Fibroblast of villous mesenchyme (primary cell): ENCODE measurements at places on chromosomes 2 and 18.

DNA sequence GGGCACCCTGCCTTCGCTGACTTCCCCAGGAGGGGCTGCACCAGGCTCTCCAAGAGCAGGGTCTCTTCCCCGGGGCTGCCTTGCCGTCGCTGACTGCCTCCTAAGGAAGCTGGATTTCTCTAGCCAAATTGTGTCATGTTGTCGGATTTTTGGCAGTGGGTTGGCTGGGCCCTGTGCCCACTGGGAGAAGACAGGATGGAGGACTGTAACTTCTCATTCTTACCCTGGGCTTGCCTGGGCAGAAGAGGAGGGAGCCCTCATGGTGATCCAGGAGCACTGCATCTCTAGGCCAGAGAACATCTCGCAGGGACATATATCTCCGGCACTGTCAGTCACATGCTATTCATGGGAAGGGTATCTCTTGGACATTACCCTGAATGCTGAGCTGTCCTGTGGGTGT is 6.3 kb downstream of the MYO7B start:
- no peak for DNase-seq

GRCh38 chr18:28961669-28962228 is 784.8 kb upstream of the CDH2 start:
- DNase-seq = peak; percentile 28

GRCh38 chr2:237235383-237236095 is 149.8 kb downstream of the COPS8 start:
- peak; percentile 94 for DNase-seq

- DNase-seq = no peak
These were observed 484.2 kb downstream of the DLGAP1 start for GRCh38 chr18:3970929-3971328.

GRCh38 chr2:106278112-106278876 is 84.2 kb upstream of the UXS1 start:
- DNase-seq = no peak

DNA sequence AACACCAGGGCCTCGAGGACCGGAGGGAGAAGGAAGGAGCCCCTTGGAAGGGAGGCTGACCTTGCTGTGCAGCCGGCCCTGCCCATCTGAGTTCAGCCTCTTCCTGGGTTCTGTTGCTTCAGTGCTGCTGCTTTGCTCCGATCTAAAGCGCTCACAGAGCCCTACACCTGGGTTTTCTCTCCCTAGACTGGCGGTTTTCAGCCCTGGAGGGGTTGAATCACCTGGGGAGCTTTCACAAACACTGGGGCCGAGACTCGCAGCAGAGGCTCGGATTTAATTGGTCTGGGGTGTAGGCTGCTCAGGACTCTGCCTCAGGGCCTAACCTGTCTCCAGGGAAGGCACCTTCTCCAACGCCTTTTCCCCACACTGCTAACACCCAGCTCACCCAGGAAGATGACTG is 40.9 kb upstream of the SMAD7 start:
- no peak for DNase-seq

DNA sequence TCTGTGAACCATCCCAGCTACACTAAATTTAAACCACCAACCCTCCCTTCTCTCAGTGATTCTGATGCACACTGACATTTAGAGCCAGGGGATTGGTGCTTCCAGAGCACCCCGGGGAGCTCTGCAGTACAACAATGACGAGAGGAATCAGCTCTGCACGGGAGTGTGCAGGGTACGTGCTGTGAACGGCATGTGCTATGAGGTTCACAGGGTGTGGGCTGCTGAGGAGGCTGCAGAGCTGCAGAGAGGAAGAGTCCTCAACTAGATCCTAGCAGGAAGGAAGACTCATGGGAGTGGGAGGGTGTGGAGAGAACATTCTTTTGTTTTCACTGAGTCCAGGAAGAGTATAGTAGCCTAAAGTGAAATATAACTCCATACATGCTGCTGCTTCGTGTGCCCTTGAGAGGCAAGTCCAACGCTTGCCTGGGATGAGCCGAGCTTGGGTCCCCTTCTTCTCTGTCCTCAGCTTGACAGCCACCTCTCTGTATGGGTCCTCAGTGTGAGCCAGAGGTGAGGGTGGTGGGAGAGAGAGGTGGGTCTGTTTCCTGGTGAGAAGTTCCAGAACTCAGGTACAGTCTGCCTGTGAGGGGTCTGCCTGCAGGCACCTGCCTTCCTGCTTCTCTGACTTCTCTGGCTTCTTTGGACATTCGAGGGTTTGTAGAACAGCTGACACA is 118.8 kb downstream of the CTIF start:
- no peak for DNase-seq

DNA sequence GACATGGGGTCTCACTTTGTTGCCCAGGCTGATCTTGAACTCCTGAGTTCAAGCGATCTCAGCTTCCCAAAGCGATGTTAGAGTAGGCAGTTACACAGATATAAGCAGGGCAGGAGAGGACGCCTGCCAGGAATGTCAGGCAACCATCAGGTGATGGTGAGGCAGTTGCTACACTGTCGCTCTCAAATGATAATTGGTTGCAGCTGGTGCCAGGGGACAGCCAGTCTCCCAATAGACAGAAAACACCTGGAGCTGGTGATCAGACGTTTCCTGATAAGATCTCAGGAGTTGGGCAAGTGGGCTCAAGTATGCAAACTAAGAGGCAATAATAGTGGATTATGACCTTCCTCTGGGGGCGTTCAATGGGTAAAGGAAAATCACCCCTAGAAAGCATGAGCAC is 163.1 kb upstream of the RGPD4 start:
- no peak for DNase-seq

- no peak for DNase-seq
These were observed 40.5 kb upstream of the SALL3 start for GRCh38 chr18:78939105-78939504.

DNA sequence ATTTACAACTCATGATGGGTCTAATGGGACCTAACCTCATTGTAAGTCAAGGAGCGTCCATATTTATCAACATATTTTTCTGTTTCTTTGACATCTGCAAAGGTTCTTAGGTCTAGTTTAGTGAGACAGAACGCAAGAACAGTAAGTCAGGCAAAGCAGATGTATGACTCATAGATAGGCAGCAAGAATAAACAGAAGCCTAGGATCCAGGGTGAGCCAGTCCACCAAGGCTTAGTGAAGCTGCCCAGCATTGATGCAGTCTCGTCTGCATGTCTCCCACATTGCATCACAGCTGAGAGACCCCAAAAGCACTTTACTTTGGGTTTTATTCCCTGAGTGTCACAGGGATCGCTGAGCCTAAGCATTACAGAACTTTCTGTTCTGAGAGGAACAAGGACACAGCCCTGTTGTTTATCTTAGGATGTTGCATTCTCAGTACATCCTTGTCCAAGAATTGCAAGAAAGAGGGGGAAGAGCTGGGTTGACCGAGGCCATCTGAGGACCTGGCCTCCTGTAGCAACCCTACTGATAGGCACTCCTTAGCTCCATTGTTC is 29.6 kb upstream of the TMEM177 start:
- peak; percentile 25 for DNase-seq

DNA sequence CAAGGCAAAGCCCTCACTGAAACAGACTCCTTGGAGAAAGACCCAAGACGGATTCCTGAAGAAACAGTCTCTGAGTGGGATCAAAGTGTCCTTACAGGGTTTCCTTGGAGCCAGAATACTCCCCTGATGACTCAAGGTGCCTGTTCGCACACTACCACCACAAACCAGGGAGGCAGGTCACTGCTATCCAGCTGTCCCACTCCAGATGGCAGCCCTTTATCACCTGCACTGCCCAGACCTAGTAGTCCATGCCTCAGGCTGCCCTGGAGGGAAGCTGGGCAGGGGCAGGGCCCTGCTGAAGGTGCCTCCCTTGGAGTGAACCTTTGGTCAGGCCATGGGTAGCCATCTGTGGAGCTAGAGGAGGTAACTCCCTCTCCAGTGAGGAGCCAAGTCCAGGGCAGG is 34.1 kb downstream of the TRABD2A start:
- no peak for DNase-seq

GRCh38 chr2:200453142-200453852 is 56.6 kb downstream of the KCTD18 start:
- no peak for DNase-seq

DNA sequence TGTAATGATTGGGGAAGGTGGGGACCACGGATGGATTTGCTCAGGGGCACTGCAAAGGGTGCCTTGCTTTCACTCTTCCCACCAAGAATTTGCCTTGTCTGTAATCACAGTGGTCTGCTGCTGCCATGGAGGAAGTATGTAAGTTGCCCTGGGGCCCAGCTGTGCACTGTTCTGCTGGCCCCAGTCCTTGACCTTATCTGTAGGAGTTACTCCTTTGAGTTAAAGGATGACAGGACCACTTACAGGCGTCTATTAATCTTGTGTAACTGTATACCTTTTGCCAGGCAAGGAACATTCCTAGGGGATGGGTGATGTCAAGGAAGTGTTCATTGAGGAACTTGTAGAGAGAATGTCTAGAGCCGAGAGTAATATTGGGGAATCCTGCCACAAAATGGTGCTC is 212.8 kb upstream of the LRRTM1 start:
- DNase-seq = no peak

DNA sequence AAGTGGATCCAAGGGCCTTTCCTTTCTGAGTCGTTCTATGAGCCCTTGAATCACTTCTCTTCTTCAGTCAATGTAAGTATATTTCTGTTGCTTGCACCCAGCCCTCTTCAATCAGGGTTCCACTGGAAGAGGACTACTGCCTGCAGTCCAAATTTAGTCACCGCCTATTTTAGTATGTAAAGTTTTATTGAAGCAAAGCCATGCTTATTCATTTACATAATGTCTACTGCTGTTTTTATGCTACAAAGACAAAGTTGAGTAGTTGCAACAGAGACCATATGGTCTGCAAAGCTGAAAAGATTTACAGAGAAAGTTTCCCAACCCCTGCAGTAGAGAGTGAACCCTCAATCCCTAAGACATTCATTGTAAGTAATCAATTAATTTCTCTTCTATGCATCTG is 332.5 kb upstream of the TNP1 start:
- peak; percentile 26 for DNase-seq

DNA sequence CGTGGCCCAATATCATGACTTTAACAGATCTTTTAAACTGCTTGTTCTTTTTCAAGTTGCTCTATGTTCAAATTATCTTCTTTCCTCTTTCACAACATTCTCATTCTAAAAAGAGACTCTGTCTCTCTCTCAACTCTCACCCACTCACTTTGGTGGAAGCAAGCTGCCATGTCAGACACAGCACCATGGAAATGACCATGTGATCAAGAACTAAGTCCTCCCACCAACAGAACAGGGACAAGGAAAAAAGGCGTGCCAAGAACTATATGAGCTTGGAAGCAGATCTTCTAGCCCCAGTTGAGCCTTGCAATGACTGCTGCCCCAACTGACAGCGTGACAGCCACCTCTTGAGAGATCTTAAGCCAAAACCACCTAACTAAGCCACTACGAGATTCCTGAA is 23.9 kb downstream of the BAZ2B start:
- no peak for DNase-seq

- no peak for DNase-seq
These were observed 42.6 kb downstream of the TTR start for GRCh38 chr18:31634331-31634713.

DNA sequence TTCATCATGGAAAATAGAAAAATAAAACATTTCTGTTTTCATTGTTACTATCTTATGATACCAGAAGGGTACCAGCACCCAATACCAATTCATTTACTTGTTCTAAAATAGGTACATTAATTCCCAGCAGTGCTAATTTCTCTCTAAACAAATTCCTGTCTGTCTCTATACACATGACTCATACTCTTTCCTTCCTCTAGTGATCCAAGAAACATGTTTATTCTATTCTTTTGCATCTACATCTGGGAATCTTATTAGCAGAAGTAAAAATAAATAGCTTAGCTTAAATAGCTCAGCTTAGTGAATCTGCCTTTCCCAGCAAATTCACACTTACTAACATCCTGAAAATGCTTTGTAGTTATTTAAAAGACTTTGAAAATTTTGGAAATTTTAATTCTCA is 84.5 kb upstream of the MAPRE2 start:
- DNase-seq = peak; percentile 65

GRCh38 chr2:109530712-109531111 is 83.1 kb downstream of the SEPTIN10 start:
- no peak for DNase-seq

DNA sequence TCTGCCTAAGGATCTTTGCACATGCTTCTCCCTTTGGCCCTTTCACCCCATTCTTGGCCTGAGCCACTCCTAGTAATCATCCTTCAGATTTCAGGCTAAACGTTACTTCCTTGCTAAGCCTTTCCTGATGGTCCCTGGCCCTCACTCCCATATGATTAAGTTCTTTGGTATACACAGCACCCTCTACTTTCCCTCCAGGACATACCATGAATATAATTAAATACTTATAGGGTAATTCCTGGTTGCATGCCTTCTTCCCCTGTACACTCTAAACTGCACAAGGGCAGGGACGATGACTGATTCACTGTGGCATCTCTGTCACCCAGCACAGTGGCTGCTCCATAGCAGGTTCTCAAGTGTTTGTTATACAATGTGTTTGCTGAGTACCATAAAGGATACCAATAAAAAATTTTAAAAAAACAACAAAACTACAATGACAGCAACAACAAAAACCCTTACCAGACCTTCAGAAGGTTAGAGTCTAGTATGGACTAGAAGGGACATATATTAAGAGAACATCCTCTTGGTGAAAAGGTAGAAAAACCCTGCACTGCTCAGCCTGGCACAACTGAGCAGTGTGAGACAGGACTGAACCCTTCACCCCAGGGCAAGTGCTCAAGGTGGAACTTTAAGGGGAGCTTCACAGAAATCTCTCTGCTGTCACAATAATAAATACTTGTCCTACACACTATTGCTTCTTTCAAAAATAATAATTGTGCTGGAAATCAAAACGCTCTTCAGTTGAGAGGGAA is 76.2 kb downstream of the AAK1 start:
- no peak for DNase-seq

GRCh38 chr2:20242727-20243377 is 17.9 kb upstream of the SDC1 start:
- DNase-seq = no peak

DNA sequence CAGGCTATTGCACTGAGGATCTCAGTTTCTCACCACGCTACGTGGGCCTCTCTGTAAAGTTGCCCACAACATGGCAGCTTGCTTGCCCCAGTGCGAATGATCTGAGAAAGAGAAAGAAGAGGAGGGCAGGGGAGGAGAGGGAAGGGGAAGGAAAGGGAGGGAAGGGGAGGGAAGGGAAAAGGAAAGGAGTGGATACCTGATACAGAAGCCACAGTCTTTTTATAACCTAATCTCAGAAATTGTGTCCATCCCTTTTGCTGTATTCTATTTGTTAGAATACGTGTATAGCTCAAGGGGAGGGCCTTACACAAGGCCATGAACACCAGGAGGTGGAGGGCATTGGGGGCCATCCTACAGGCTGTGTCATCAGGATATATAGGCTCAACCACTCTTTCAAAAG is 78.3 kb upstream of the PPP1CB start:
- DNase-seq = no peak

DNA sequence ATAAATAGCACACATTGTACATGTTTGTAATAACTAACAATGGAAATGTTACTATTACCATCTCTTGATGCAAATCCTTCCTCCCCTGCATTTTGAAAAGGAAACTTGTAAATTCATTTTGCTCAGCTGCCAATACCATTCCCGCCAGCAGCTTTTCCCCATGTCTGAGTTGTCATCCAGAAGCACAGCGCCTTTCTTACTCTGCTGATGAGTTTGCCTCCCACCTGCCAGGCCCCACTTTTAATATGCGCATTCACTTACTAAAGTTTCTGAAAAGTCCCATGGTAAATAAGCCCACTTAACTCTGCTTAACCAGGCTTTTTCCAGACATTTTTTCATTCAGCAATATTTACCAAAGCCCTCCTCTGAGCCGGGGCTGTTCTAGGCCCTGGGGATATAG is 3.9 kb downstream of the CHST10 start:
- no peak for DNase-seq

- DNase-seq = no peak
These were observed 53.1 kb downstream of the TMEM17 start for GRCh38 chr2:62452701-62453454.

GRCh38 chr2:25620077-25620476 is 53.3 kb downstream of the DTNB start:
- no peak for DNase-seq
